Testis (tissue), 5 donors: ENCODE measurements at places on chromosomes 4 and X. TPM values are rescaled to one million over a fixed set of nuclear protein-coding genes. Genes with fewer than 3 reads are reported as not detected.

The ODAPH gene
- not detected for total RNA-seq

The DOK7 gene
- total RNA-seq: 22.9 TPM

The TIGD2 gene
- total RNA-seq: 9.3 TPM

The RIPPLY1 gene
- not detected for total RNA-seq

The IQSEC2 gene
- 15.6 TPM for total RNA-seq

The MID2 gene
- 11.3 TPM for total RNA-seq

The DCLK2 gene
- total RNA-seq: 18.4 TPM

The BBS12 gene
- total RNA-seq: 5.0 TPM

The TEX11 gene
- 7.1 TPM for total RNA-seq

The ADGRG2 gene
- 5.0 TPM for total RNA-seq

The FABP2 gene
- not detected for total RNA-seq

The PDCL2 gene
- total RNA-seq: 28.6 TPM

GRCh38 chrX:114583646-114584374 is at the start of gene HTR2C:
TSS of gene HTR2C (plus strand) at chrX:114584086. CDS start at chrX:114726937, 142,851 bp downstream.
- no peak for DNase-seq
- H3K27me3 ChIP-seq: no peaks in the 10 kb centered on the region
- H3K4me1 ChIP-seq: no peaks in the 10 kb centered on the region
- no peaks in the 10 kb centered on the region for H3K36me3 ChIP-seq
- H3K27ac ChIP-seq: no peak within 1 kb of the TSS

- H3K4me1 ChIP-seq: no peaks in the 10 kb centered on the region
- no peak for DNase-seq
- no peak overlapping the region for H3K27ac ChIP-seq
- no peaks in the 10 kb centered on the region for H3K27me3 ChIP-seq
Observed at GRCh38 chr4:12787261-12787660, 696.9 kb downstream of the RAB28 start.

GRCh38 chr4:3227878-3228675 is 20.9 kb upstream of the MSANTD1 start:
- no peak overlapping the region for H3K4me3 ChIP-seq
- H3K4me1 ChIP-seq: no peaks in the 10 kb centered on the region
- H3K27me3 ChIP-seq: no peaks in the 10 kb centered on the region
- no peaks in the 10 kb centered on the region for H3K36me3 ChIP-seq

DNA sequence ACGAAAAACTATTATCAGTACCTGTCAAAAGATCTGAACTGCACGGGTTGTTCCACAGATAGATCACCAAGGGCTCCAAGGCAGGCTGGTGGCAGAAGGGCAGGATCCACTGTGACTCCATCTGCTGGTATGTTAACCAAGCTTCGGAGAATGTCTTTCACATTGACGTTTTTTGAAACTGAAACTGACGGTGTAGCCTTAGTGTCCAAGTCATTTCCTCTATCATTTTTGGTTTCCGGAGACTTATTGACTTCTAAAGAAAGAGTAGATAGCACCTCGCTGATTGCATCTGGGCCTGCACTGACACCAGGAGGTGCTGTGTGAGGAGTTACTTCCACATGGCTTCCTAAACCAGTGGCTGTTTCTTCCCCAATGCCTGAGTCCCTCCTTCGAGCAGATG is 186.9 kb downstream of the LRBA start:
- no peaks in the 10 kb centered on the region for H3K36me3 ChIP-seq
- H3K27me3 ChIP-seq: no peaks in the 10 kb centered on the region
- H3K27ac ChIP-seq: no peak overlapping the region
- no peak overlapping the region for H3K4me3 ChIP-seq

DNA sequence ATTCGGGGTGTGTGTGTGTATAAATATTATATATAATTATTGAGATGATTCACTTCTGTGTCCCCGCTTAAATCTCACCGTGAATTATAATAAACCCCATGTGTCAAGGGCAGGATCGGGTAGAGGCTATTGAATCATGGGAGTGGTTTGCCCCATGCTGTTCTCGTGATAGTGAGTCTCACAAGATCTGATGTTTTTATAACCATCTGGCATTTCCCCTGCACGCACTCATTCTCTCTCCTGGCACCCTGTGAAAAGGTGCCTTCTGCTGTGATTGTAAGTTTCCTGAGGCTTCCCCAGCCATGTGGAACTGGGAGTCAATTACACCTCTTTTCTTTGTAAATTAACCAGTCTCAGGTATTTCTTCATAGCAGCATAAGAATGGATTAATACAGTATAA is 851.4 kb upstream of the AGA start:
- H3K4me1 ChIP-seq: no peaks in the 10 kb centered on the region
- no peaks in the 10 kb centered on the region for H3K36me3 ChIP-seq
- no peak overlapping the region for H3K27ac ChIP-seq
- no peaks in the 10 kb centered on the region for H3K27me3 ChIP-seq
- no peak for DNase-seq

DNA sequence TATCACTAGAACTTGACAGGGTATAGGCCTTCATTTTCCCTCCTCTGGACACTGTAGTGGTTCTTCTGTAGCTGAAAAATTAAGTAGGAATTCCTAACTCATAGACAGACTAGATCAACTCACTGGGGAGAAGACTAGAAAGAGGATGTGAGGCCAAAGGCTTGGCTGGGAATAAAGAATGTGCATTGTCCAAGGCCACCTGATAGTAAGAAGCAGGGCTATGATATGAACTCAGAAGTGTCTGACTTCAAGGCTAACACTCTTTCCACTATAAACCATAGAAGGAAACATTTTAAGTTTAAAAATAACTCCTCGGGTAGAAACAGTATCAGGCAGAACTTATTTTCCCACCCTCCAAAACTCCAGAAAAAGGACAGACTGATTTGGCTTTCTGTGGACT is 346.6 kb downstream of the OPHN1 start:
- peaks cover 14% of the 10 kb centered on the region for H3K4me1 ChIP-seq
- H3K27ac ChIP-seq: peak overlapping the region; percentile 75
- no peaks in the 10 kb centered on the region for H3K36me3 ChIP-seq
- no peaks in the 10 kb centered on the region for H3K27me3 ChIP-seq
- H3K4me3 ChIP-seq: no peak overlapping the region

DNA sequence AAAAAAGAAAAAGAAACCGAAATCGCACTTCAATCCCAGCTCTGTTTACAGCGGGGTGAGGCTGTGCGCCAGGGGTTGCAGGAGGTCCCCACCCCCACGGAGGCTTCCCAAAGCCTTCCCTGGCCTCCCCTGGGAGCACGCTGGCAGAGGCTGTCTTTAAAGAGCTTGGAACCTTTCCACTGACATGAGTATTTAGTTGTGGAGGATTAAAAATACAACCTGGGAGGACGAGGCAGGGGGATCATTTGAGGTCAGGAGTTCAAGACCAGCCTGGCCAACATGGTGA is 69.1 kb downstream of the PPP2R2C start:
- H3K36me3 ChIP-seq: no peaks in the 10 kb centered on the region
- no peak overlapping the region for H3K27ac ChIP-seq
- no peak overlapping the region for H3K4me3 ChIP-seq
- no peaks in the 10 kb centered on the region for H3K27me3 ChIP-seq

- no peak for DNase-seq
- H3K4me1 ChIP-seq: peaks cover 11% of the 10 kb centered on the region
- no peak overlapping the region for H3K27ac ChIP-seq
Observed at GRCh38 chr4:185734214-185734613, 77.8 kb downstream of the SORBS2 start.

GRCh38 chrX:31545726-31546125 is 473.9 kb upstream of the FTHL17 start:
- H3K4me3 ChIP-seq: no peak overlapping the region
- no peaks in the 10 kb centered on the region for H3K36me3 ChIP-seq
- H3K27me3 ChIP-seq: no peaks in the 10 kb centered on the region
- no peak for DNase-seq

- H3K36me3 ChIP-seq: no peaks in the 10 kb centered on the region
- H3K4me3 ChIP-seq: no peak overlapping the region
- no peaks in the 10 kb centered on the region for H3K27me3 ChIP-seq
- no peak overlapping the region for H3K27ac ChIP-seq
Observed at GRCh38 chr4:186918466-186918865, 194.8 kb upstream of the FAT1 start.

DNA sequence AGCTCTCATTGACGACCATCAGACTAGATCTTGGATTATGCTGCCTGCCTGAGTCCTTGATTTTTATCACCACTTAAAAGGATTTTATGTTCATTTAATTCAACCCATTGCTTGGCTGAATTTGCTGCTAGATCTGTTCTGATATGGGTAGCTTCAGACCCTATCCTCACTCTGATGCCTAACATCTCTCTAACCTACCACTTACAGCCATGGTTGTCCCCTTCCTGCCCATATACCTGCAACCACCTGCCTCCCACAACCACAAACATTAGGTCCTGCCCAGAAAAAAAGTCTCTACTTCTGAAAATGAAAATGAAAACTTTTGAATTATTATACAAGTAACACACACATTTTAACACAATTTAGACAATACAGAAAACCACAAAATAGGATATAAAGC is 310.8 kb downstream of the HNRNPD start:
- no peak for DNase-seq
- H3K27ac ChIP-seq: no peak overlapping the region
- H3K36me3 ChIP-seq: no peaks in the 10 kb centered on the region
- no peaks in the 10 kb centered on the region for H3K27me3 ChIP-seq

DNA sequence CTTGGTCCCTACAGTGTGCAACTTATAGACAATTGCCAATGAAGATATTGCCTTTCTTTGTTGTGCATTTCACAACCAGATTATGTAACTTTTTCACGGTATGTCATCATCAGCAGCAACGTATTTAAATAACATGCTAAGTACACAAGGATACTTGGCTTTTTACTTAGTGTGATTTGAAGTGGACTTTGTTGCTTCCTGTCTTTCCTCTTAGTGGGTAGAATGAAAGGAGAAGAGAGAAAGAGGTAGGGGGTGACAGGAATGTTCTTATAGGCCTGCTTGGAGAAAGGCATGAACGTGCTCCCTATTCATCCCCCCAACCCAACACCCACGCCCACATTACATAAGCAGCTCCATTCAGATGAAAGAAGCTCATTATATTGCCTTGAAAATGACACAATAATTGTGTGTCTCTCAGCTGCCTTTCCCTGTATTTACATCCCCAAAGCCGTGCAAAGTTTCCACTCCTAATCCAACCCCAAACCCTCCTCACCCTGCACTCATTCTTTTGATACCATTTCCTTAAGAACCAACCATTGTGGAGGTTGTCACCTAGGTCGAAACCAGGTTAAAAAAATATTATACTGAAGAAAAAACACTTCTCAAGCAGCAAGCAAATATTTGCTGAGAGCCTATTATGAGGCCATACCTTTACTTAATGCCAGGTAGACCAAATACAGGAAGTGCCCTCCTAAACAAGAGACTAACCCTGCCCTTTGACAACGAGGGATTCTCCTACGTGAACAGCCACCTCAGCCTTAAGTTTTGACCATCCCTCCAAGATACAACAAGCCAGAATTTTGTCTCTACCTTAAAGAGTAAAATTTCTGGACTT is 25.2 kb upstream of the GK start:
- H3K4me3 ChIP-seq: no peak overlapping the region
- no peak overlapping the region for H3K27ac ChIP-seq
- DNase-seq: no peak
- H3K27me3 ChIP-seq: no peaks in the 10 kb centered on the region
- no peaks in the 10 kb centered on the region for H3K4me1 ChIP-seq

DNA sequence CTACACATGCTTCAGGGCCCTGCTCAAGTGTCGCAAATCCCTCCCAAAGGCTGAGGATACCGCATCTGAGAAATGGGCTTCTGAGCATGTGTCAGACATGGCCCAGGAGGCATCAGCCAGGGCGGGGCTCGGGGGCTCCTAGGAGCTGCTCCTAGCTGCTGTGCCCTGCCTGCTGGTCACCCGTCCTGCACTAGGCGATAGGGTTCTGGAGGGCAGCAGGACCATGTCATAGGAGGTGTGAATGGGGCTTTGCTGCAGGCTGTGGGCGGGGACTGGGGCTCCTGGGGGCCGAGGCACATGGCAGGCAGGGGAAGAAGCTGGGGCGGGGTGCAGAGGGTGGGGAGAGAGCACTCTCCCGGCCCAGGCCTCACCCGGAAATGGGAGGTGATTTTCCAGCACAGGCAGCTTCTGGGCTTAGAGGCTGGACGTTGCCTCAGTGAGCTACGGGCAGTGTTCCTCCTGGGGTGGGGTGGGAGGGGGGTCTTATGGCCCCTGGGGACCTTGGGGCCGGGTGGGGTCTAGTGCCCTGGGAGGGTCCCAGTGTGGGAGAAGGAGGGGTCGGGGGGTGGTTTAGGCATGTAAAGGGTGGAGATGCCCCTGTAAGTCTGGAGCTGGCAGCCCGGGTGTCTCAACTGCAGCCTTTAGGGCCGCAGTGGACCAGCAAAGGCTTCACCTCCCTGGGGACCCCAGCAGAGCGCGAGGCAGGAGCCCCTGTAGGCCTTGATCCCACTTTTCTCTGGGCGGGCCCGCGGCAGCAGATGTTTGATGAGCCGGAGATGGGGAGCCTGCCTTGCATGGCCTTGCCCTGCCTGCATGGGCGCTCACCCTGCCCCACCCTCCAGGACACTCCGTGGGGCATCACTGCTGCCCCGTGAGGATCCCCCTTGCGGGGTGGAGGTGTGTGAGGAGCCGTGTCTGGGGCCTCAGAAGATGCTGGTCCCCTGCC is 98.6 kb upstream of the LRPAP1 start:
- H3K27ac ChIP-seq: no peak overlapping the region
- no peak for DNase-seq
- H3K36me3 ChIP-seq: no peaks in the 10 kb centered on the region
- H3K27me3 ChIP-seq: no peaks in the 10 kb centered on the region
- H3K4me3 ChIP-seq: no peak overlapping the region

GRCh38 chrX:115535844-115536243 is 25.1 kb upstream of the PLS3 start:
- H3K36me3 ChIP-seq: no peaks in the 10 kb centered on the region
- no peak overlapping the region for H3K4me3 ChIP-seq
- no peak overlapping the region for H3K27ac ChIP-seq
- H3K27me3 ChIP-seq: no peaks in the 10 kb centered on the region
- DNase-seq: no peak

DNA sequence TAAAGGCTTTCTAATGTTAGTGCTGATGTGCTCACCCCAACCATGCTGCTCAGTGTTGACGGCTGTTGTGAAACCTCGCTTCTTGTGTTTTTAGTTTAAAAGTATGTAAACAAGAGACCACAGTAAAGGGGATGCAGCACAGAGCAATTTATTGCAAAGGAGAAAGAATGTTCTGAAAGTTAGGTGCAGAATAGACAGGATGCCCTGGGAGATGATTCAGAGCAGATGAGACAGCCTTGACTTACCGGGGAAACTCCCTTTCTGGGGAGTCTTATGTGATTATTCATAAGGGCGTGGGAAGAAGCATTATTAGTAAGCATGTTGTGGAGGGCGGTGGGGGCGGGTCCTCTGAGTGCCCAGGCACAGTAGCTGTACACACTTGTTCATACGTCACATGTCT is 47.7 kb downstream of the EVC start:
- H3K27ac ChIP-seq: no peak overlapping the region
- no peaks in the 10 kb centered on the region for H3K27me3 ChIP-seq
- no peaks in the 10 kb centered on the region for H3K36me3 ChIP-seq

DNA sequence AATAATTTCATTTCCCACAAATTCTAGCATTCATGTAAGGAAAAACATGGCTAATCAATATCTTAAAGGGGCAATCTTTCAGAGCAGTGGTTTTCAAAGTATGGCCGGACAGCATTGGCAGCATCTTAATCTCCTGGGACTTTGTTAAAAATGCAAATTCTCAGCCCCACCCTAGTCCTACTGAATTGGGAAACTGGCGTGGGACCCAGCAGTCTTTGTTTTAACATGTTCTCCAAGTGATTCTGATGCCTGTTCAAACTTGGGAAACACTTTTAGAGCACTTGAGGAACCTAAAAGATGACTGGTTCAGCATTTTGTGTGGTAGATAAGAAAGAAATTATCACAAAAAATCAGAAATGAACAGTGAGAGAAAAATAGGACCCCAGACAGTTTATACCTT is 65.7 kb downstream of the ZFX start:
- no peaks in the 10 kb centered on the region for H3K4me1 ChIP-seq
- no peaks in the 10 kb centered on the region for H3K27me3 ChIP-seq
- no peaks in the 10 kb centered on the region for H3K36me3 ChIP-seq
- no peak for DNase-seq
- H3K4me3 ChIP-seq: no peak overlapping the region
- H3K27ac ChIP-seq: no peak overlapping the region
